CD4-positive, alpha-beta T cell treated with Interleukin-2 at 100 ng/mL for 4 hours (primary cell): ENCODE measurements at places on chromosomes 4 and X.

DNA sequence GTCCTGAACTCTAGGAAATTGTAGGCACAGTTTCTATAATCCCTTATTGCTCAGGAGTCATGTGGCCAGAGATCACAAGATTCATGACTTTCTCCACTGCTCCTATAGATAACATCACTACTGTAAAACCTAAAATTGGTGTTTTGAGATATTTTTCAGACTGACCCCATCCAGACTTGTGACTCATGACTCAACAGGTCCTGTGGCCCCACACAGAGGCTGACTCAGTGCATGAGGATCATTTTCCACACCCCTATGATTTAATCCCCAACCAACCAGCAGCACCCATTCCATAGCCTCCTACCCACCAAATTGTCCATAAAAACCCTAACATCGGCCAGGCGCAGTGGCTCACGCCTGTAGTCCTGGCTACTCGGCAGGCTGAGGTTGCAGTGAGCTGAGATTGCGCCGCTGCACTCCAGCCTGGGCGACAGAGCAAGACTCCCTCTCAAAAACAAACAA lies 13.2 kb upstream of the XIAP start:
- no peak for DNase-seq

GRCh38 chr4:148982200-148982599 lies 540.0 kb upstream of the NR3C2 start:
- DNase-seq: no peak

- no peak for DNase-seq
These were observed 86.0 kb downstream of the NDST3 start for GRCh38 chr4:118120120-118120760.

DNA sequence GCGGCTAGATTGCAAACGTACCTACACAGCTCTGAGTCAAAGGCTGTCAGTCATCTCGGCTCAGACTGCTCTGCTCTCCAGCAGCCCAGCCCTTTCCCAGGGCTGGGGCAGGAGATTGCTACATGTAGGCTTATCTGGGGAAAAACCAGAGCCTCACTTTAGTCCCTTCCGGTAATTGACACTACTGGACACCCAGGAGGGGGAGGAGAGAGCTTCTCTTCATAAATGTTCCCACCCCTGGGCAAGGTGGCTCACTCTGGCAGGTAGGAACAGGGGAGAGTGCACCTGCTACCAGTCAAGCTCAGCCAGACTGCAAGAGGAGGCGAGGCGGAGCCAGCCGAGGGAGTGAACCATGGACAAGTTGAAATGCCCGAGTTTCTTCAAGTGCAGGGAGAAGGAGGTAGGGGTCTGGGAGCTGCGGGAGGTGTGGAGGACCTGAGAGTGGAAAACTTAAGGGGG lies at the start of gene SLC6A14:
TSS of gene SLC6A14 (plus strand) at position 249 of the 459 bp plus-strand sequence. CDS start at position 353, 104 bp downstream.
- no peak for DNase-seq

DNA sequence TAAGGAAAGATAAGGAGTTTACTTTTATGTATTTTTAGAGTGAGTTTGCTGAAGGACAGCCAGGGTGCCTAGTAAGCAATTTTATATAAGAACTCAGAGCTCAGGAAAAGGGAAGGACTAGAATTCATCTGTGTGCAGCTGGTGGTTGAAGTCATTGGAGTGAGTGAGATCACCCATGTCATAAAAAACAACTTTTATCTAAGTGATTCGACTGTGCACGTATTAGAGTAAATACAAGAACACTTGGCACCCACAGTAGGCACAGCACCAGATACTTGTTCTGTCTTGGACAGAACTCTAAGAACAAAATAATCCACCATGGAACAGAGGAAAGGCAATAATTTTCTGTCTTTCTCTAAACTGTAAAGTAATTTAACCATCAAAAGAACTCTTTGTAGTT lies 31.6 kb downstream of the SYNPO2 start:
- no peak for DNase-seq

DNA sequence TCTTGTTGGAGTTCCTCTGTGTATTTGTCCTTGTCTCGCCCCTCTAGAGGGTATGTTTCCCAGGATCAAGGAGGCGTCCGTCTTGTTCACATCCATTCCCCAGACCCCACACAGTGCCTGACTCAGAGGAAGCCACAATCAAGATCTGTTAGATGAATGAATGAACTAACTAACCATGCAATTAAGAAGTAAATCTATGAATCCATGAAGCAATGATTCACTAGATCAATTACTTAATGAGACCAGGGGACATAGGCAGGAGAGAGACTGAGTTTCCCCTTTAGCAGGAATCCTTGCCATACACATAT lies 11.9 kb downstream of the BLOC1S4 start:
- no peak for DNase-seq

DNA sequence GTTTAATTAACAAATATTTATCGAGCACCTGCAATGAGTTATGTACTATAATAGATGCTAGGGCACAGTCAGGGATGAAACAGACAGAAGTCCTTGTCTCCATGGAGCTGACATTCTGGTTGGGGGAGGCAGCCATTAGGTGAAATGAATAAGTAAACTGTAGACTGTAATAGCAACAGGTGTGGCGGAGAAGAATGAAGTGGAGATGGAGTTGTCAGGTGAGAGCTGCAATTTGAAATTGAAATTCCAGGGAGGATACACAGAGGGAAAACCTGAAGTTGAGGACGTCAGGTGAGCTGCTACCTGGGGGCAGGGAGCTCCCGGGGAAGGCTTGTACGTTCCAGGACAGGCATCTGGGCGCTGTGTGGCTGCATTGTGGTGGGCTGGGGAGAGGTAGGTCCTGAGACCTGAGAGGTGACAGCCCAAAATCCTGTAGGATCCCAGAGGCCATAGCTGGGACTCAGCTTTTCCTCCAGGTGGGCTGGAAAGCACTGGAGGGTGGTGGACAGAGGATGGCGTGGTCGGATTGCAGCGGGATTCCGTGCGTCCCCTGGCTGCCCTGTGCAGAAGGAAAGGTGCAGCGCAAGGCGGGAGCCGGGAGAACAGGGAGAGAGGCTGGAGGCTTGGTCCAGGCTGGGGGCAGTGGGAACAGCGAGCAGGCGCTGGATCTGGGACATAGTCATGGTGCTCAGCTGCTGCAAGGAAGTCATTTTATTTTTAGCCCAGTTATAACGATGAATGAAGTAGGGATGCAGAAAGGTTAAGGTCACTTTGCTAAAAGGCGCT lies 24.8 kb downstream of the CYTL1 start:
- DNase-seq: no peak

DNA sequence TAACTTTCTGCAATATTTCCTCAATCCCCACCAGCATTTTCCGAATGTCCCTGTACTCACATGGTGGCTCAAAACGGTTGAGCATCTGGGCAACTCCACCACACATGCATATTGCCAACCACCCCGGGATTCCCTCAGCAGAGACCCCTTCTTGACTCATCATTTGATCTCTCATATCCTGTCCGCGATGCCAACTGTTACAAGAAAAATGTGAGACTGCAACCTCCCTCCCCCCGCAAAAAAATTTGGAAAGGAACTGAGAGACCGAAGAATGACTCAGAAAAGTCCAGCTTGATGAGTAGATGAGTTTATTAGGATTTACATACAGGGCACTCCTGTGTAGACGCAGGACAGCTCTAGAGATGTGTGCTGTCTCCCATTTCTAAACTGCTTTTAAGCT lies 561.4 kb downstream of the ZIC3 start:
- DNase-seq: no peak

DNA sequence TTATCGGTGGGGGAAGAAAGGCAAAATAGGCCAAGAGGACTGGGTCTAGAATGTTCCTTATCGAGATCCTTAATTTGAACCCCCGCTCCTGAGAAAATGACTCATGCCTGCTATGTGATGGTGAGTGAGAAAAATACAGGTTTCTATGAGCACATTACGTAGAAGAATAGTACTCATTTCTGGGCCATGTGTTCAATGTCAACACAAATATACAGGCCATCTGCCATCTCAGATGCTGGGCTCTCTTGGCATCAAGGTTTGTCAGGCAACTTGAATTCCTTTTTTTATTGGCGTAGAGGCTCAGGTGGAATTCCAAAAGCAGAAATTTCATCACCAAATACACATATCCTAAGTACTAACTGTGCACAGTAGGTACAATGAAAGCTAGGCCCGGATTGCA lies 81.4 kb upstream of the TRIM2 start:
- DNase-seq: no peak

DNA sequence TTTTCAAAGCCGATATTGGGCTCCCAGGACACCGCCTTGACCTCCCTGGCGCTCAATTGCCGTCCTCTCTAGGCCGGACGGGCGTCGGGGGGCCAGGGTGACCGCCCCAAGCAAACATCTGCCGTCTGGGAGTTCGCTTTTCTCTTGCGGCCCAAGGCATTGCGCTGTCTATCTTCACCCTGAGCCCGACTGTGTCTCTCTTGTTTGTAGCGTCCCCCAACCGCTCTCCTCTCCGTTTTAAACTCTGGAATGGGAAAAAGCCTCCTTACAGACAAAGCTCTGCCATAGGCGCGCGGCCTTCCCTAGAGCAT lies 551 bp upstream of the ARX start:
- DNase-seq: no peak

DNA sequence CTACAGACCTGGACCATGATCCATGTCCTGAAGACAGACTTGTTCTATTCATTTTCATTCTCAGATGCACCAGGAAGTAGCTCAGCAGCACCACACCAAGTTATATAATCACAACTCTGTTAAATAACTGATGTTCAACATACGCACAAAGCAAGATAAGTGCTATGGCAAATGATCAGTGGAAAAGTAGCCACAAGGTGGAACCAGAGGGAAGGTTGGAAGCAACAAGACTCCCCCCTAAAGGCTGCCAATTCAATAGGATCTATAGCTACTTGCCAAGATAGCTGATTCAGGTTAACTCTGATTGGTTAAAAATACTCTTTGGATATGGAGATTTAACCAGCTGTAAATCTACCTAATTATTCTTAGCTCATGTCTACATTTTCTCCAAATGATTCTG lies 23.7 kb upstream of the FAM47B start:
- no peak for DNase-seq

DNA sequence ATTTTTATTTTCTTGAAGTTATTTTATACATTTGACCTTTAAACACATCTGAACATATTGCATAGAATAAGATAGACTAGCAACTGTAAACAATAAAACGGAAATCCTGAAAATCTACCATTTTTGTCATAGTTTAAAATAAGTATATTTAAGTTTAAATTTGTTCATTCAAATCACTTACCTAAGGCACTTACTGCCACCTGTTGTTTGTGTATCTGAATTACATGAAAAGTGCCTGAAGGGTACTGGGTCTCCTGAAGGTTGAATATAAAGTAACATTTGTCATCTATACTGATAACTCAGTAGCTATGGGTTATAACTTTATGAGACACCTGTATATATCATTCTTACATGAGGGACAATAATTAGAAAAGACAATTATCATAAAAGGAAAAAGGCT lies 38.6 kb downstream of the TRPC5 start:
- DNase-seq: no peak

DNA sequence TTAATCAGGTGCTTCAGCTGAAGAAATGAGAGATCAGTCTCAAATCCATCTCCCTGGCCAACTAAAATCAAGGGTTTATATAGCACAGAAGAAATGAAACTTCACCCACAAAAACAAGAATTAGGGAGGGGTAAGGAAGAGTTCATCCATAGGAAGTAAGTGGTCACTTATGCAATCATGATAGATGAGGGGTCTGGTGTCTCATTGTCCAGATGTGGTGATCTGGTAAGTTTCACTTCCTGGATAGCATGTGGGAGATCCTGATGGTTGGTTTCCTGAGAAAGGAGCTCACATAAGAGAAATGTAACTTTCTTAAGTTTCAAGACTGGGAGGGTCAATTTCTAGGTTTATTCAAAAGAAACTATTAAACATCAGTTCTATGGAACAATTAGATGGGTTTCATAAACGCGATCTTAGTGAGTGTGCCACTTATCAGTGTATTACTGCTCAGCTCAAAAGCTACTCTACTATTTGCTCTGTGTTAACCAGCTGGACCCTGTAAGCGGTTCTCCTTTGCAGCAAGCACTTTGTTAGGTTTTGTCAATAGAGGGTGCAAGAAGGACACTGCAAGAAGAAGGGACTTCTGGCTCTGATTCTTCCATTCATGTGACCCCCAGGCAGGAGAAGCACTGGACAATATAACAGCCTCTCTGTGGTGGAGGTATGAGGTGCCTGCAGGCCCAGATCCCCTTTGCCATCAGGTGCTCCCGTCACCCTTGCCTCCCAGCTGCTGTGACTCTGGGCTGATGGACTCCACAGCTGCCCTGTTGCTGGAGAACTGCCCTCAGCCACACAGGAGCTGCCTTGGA lies 35.4 kb upstream of the HPSE start:
- no peak for DNase-seq

DNA sequence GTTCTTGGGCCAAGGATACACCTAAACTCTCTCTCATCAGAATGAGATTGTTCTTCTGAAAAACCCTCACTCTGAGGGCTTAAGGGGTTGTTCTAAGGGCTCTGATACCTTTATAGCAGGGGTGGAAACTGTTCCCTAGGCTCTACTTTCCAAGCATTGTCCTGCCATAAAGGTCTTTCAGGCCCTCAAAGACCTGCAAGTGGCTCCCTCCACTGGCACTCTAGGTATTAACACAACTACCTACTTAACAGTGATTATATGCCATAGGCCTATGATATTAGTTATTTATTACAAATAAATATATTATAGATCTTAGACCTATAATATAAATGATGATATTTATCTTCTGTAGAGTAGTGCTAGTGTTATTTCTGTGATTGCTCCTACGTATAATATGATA lies 473.7 kb upstream of the RPS6KA3 start:
- DNase-seq: no peak

- no peak for DNase-seq
These were observed 768 bp upstream of the CXCL10 start for GRCh38 chr4:76024065-76024464.

GRCh38 chr4:102263024-102263787 lies 82.1 kb downstream of the SLC39A8 start:
- DNase-seq: peak; percentile 28

- DNase-seq: no peak
These were observed 31.6 kb downstream of the TMEM31 start for GRCh38 chrX:103742339-103742738.

DNA sequence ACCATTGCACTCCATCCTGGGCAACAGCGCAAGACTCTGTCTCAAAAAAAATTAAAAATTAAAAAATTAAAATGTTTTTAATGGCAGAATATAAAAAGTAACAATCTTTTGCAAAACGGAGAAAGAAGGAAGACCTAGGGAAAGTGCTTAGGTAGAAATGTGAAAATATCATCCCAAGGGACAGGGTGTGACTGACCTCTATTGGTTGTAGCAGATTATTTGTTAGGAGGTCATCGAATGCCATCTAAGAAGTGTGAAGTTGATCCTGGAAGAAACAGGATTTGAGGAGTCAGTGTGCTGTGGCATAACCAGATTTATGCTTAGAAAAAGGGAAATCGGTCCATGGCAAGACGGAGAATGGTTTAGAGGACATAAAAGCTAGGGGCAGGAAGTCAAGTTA lies 18.1 kb upstream of the C4orf36 start:
- no peak for DNase-seq

- no peak for DNase-seq
These were observed 83.1 kb downstream of the GRIA3 start for GRCh38 chrX:123267220-123267619.

DNA sequence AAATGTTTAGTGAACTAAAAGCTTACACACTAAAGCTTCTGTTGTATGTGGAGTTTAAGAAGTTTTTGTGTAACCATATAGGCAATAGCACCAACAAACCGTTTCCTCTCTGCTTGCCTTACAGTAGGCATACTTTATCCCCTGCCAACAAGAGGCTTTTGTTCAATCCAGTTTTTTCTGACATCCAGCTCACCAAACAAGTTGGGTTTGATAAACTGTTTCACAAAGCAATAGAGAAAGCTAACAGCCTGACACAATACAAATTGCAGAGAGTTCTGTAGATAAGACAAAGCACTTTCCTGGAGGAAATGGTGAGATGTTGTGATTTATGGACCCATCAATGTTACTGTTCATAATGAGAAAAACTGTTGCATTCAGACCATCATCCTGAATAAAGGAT lies 53.8 kb downstream of the PACRGL start:
- no peak for DNase-seq
